ENCODE measurements at places on chromosomes 3 and 15.

GRCh38 chr3:142849148-142849547 lies 39.7 kb downstream of the PCOLCE2 start:
- no peak for DNase-seq

GRCh38 chr3:160098926-160099626 lies 110.4 kb downstream of the IL12A start:
- no peak for DNase-seq

DNA sequence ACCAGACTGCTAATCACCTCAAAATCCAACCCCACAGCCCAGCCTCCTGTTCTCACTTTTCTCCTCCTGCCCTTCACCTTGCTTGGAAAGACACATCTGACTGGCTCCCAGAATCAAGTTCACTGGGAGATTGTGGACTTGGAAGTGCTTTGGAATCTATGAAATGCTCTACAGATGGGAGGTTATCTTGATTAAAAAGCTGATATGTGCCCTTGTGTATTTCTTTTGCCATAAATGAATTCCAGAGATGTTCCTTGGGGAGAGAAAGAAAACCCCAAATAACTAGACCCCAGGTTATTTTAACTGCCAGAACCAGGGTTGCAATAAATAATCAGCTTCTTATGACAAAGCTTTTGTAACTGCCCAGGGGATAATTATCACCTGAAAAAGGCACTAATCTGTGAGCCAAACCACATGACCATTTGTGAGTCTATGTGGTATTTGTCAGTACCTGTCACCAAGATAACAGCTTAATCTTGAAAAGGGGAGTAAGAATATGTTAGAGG lies 21.7 kb upstream of the ARHGEF3 start:
- DNase-seq = no peak

GRCh38 chr15:36495456-36495991 lies 83.9 kb upstream of the CDIN1 start:
- no peak for DNase-seq

DNA sequence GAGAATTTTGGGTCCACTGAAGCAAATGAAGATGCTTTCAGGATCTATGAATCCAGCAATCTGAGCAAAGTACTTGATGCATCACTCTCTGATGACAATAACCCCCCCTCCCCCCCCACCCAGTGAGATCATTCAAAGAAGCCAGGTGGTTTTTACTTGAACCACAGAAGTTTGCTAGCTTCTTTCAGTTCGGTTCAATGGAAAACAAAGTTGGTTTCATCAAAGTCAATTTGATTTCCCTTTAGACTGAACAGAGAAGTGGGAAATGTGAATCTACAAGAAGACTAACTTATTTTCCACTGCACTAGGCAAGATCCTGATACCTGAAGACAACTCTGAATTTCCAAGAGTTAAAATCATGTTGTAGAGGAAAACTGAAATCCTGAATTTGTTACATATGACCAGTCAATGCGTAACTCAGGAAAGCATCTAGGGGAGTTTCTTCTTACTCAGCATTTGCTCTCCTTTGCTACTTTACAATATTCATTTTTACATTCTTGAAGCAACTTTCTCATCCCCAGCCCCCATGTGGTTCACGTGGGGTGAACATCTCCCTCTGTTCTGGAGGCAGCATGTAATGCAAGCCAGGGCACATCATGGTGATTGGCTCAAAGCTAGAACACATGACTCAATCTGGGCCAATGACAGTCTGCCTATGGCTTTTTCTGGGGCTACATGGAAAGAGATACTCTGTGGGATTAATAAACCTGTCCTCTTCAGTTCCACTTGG lies 572.6 kb downstream of the FOXP1 start:
- no peak for DNase-seq

- DNase-seq = no peak
Measured at GRCh38 chr3:122268257-122269024, 56.6 kb upstream of the CSTA start.

DNA sequence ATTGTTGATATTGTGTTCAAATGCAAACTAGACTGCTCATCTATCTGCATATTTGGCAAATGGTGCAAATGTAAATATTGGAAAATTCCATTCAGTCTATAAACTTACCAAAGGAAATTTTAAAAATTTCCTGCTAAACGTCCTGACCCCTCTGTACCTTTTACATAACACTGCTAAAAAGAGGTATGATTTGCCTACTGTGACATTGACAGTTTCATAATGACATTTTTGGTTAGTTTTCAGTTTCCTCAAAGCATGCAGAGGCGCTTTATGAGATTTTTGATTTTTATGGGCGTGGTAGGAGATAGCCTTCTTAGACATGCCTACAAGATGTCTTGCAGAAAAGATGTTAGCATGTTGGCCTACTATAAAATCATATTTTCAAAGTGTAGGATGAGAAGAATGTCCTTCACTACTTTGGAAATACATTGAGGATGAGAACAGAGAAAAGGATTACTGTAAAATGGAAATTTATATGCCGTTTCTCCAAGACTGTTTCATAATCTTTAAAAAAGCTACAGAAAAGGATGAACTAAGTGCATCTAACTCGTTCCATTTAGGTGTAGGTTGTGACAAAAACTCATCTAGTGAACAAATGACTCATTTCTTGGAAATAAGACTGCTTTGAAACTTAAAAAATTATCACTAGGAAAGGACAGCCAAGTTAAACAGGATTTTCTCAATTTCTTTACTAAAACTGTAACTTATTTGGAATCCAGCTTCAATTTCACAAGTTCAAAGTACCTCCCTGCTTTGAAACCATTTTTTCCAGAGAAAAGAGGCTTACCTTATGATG lies 14.5 kb upstream of the ISLR start:
- DNase-seq = no peak

DNA sequence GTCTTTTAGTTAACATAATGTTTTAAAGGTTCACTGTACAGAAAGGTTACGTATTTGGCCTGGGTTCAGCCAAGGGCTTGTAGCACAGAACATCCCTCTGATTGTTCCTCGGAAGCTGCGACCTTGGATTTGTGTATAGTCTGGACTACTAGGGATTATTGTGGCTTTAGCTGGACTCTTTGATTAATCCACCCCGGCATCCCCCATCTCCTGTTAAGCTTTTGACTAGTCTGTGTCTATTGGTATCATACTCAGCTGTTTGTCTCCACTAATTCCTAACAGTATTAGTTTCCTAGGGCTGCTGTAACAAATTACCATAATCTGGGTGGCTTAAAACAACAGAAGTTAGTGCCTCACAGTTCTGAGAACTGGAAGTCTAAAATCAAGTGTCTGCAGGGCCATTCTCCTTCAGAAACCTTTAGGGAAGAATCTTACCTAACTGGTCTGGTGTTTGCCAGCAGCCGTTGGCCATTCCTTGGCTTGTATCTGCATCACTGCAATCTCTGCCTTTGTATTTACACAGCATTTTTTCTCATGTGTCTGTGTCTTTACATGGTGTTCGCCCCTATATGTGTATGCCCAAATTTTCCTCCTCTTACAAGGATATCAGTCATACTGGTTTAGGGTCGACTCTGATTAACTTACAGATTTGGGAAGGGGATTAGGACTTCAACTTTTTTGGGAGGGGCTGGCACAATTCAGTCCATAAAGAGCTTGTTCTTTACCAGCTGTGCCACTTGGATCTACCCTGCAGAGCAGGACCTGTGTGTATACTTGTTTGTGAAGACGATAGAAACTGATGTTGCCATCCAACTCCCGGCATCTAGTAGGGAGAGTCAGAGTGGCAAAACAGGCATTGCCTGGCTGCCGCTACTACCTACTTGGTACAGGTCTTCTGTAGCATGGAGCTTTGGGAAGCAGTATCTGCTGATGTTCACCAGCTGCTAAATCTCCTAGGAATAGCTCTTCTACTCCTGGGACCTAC lies 117.8 kb downstream of the UBE2E2 start:
- DNase-seq = no peak

DNA sequence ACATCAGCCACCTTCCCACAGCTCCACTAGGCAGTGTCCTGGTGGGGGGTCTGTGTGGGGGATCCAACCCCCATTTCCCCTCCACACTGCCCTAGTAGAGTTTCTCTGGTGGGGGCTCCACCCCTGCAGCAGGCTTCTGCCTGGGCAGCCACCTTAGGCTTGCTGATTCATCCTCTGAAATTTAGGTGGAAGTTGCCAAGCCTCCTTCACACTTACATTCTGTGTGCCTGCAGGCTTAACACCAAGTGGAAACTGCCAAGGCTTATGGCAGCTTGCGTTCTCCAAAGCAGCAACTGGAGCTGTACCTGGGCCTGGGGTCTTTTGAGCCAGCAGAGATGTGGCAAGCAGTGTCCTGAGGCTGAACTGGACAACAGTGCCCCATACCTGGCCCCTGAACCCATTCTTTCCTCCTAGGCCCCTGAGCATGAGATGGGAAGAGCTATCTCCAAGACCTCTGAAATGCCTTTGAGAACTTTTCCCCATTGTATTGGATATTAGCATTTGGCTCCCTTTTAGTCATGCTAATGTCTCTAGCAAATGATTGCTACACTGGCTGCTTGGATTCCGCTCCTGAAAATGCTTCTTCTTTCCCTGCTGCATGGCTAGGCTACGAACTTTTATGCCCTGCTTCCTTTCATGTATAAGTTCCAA lies 32.5 kb downstream of the CPN2 start:
- DNase-seq = no peak

- DNase-seq = no peak
Measured at GRCh38 chr15:74035121-74036017, 40.9 kb downstream of the PML start.

- DNase-seq = no peak
Measured at GRCh38 chr3:46031269-46031668, 4.0 kb upstream of the XCR1 start.

All from stimulated activated CD8-positive, alpha-beta memory T cell treated with anti-CD3 and anti-CD28 coated beads, Interleukin-7, amount 100 ng/mL, for 1 hour (primary cell).